Osteoblast (primary cell): ENCODE measurements at places on chromosomes 7 and 10. TPM values are rescaled to one million over a fixed set of nuclear protein-coding genes. Genes with fewer than 3 reads are reported as not detected.

Gene GRID2IP
- under 0.01 TPM in 1 of 2 replicates, not detected in the other for total RNA-seq

Gene AZGP1
- not detected in 2 replicates for total RNA-seq

Gene ICA1
- total RNA-seq, result 1.2 and 2.2 TPM in 2 replicates

Gene FAM25C
- not detected in 2 replicates for total RNA-seq

Gene IL6
- 37.4 and 52.8 TPM in 2 replicates for total RNA-seq

- no peak overlapping the region for H3K4me3 ChIP-seq
- peak overlapping the region; percentile 56 for H3K27ac ChIP-seq
- DNase-seq, result peak; percentile 65
- peaks cover 22% of the 10 kb centered on the region for H3K4me1 ChIP-seq
- H3K36me3 ChIP-seq, result no peaks in the 10 kb centered on the region
These were observed 201.4 kb downstream of the FZD1 start for GRCh38 chr7:91465595-91466061.

DNA sequence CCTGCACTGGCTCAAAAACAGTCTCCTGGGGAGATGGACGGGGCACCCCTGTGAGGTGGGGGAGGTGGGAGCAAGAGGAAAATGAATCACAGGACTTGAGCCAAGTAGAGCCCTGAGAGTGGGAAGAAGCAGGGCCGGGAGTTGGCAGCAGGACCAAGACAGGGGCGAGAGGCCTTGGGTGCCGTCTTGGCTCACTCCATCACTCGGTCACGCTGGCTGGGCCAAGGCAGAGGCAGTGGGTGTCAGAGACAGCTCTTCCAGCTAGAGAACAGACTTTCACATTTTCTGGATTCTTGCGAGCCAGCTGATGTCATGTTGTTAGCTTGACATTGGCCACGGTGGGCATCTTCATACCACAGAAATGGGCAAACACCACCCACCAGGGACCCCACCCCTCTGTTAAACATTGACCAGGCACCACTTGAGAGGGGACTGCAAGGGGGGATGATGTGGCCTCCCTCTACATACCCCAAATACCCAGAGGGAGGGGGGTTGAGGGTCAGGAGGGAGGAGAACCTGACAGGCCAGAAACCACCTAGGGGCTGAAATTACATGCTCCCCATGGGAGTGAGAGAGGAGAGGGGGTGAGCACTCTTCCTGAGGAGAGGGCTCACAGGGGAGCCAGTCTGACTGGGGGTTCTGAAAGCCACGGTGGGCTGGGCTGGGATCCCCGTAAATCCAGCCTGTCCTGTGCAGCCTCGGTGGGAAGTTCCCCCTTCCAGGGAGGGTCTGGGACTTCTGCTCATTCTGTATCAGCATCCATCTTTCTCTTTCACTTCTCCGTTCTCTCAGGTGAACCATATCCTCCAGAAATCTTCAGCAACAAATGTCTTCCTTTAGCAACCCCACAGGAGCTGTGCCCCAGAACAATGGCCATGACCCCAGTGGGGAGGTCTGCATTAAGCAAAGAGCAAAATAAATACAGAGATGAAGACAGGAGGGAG, 19.6 kb downstream of the CAMK2B start:
- H3K27me3 ChIP-seq, result peaks cover 12% of the 10 kb centered on the region
- H3K4me3 ChIP-seq, result no peak overlapping the region
- H3K4me1 ChIP-seq, result no peaks in the 10 kb centered on the region
- H3K27ac ChIP-seq, result no peak overlapping the region

DNA sequence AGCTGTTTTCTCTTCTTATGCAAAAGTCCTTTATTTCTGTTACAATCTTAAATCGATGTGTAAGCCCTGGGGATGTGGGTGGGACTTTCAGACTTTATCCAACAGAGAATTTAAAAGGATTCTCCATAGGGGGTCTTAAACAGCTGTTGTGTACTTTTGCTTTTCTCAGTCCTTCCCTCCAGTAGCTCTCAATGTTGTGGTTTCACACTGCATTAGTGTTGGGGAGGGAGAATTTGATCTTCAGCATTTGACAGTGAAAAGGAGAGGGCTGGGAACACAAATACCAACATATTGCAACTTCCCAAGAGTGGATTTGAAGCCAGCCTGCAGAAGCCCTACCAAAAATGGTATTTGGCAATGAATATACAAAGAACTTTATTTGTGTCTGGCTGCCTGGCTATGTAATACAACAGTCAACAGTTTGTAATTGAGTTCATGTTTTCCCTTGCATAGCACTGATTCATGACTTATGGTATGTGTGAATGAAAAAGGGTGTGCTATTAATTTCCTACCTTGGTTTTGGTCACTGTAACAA, 80.1 kb upstream of the CAPZA2 start:
- peak overlapping the region; percentile 16 for H3K27ac ChIP-seq
- peaks cover 51% of the 10 kb centered on the region for H3K36me3 ChIP-seq
- no peak overlapping the region for H3K4me3 ChIP-seq
- no peaks in the 10 kb centered on the region for H3K27me3 ChIP-seq
- peak; percentile 32 for DNase-seq

GRCh38 chr7:104848138-104848990, 165.6 kb upstream of the KMT2E start:
- DNase-seq, result peak; percentile 65
- no peaks in the 10 kb centered on the region for H3K4me1 ChIP-seq
- H3K27ac ChIP-seq, result no peak overlapping the region
- H3K36me3 ChIP-seq, result no peaks in the 10 kb centered on the region

GRCh38 chr7:41640487-41640886, 62.4 kb downstream of the INHBA start:
- no peak for DNase-seq
- no peaks in the 10 kb centered on the region for H3K36me3 ChIP-seq
- no peak overlapping the region for H3K4me3 ChIP-seq
- no peak overlapping the region for H3K27ac ChIP-seq
- H3K4me1 ChIP-seq, result peaks cover 11% of the 10 kb centered on the region

- H3K4me3 ChIP-seq, result no peak overlapping the region
- DNase-seq, result no peak
- H3K36me3 ChIP-seq, result peaks cover 23% of the 10 kb centered on the region
- no peaks in the 10 kb centered on the region for H3K27me3 ChIP-seq
- no peaks in the 10 kb centered on the region for H3K4me1 ChIP-seq
- no peak overlapping the region for H3K27ac ChIP-seq
These were observed 56.2 kb downstream of the CUL1 start for GRCh38 chr7:148754912-148755311.
